ENCODE measurements at places on chromosomes 1 and 21.

- DNase-seq, result no peak
Observed at GRCh38 chr1:67977756-67978155, 72.7 kb downstream of the DIRAS3 start.

DNA sequence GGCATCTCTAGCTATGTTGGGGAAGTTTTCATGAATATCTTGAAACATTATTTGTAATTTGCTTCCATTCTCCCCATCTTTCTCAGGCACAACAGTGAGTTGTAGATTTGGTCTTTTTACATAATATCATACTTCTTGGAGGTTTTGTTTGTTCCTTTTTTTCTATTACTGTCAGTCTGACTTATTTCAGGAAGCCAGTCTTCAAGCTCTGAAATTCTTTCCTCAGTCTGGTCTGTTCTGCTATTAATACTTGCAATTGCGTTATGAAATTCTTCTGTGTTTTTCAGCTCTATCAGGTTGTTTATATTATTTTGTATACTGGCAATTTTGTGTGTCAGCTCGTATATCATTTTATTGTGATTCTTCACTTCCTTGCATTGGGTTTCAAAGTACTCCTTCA lies 424.6 kb upstream of the PTBP2 start:
- DNase-seq, result no peak

DNA sequence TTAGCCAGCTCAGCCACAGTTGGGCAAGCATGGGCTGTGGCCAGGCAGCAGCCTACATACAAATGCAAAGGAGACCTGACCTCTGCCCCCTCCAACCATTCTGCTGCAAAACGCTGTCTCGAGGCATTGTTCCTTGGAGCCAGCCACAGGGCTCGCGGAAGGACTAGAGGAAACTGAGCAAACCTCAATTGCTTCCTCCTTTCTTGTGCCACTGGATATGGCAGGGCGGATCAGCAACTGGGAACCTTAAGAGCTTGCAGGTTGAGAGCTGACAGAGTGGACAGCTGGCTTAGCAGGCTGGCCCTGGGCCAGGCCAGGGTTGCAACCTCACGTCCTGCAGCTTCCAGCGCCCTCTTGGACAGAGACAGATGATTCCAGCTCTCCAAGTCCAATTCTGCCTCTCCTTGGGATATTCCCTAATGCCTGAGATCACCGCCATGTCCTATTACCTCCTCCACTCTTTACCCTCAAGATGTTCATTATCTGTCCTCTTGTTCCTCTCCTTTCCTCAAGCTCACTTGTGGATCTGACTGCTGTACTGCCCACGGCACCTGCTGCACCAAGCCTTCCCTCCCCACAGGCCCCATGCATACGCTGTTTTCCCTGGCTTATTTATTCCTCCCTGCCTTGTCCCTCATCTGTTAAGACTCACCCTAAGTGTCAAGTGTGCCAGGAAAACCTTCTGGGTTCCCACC lies 67.5 kb downstream of the SDC3 start:
- DNase-seq, result peak; percentile 29

GRCh38 chr21:45937721-45938452 lies 43.7 kb upstream of the COL6A1 start:
- no peak for DNase-seq

DNA sequence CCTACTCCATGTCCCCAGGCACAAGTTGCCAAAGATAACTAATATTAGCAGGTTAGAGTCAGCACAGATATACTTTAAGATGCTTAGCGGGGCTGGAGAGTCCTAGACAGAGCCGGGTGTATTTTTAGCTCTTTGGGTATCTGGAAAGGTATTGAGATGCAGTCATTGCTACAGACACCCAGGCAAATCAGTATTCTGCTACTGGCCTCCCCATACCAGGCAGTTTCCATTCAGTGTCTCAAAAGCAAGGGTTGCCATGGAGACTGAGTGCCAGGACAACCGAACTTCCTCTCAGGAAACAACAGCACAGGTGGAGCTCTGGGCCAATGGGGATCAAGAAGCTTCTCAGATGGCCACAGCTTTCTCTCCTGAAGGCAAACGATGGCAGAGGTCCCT lies 45.3 kb downstream of the KCNC4 start:
- DNase-seq, result peak; percentile 37

DNA sequence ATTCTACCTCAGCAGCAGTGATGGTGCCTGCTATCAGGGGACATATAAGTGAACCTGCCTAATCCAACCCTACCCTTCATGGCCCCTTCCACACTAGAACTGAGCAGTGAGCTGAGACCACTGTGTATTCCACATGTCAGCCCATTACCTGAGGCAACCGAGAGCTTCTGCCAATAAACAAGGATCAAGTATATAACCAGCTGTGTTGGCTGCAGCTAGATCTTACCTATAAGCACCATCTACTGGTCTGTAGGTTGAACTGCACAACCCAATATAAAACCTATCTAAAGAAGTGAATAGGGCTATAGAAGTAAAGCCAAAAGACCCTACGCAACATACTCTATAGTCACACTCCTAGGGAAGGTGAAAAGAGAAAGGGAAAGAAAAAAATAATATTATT lies 376.9 kb downstream of the HHIPL2 start:
- DNase-seq, result peak; percentile 52

- DNase-seq, result no peak
Observed at GRCh38 chr1:226203240-226203639, 16.7 kb upstream of the ACBD3 start.

GRCh38 chr1:5913876-5914275 lies 78.3 kb downstream of the NPHP4 start:
- no peak for DNase-seq

- no peak for DNase-seq
Observed at GRCh38 chr1:173315296-173315695, 108.2 kb upstream of the TNFSF4 start.

- no peak for DNase-seq
Observed at GRCh38 chr1:42945164-42945563, 13.5 kb downstream of the SLC2A1 start.

DNA sequence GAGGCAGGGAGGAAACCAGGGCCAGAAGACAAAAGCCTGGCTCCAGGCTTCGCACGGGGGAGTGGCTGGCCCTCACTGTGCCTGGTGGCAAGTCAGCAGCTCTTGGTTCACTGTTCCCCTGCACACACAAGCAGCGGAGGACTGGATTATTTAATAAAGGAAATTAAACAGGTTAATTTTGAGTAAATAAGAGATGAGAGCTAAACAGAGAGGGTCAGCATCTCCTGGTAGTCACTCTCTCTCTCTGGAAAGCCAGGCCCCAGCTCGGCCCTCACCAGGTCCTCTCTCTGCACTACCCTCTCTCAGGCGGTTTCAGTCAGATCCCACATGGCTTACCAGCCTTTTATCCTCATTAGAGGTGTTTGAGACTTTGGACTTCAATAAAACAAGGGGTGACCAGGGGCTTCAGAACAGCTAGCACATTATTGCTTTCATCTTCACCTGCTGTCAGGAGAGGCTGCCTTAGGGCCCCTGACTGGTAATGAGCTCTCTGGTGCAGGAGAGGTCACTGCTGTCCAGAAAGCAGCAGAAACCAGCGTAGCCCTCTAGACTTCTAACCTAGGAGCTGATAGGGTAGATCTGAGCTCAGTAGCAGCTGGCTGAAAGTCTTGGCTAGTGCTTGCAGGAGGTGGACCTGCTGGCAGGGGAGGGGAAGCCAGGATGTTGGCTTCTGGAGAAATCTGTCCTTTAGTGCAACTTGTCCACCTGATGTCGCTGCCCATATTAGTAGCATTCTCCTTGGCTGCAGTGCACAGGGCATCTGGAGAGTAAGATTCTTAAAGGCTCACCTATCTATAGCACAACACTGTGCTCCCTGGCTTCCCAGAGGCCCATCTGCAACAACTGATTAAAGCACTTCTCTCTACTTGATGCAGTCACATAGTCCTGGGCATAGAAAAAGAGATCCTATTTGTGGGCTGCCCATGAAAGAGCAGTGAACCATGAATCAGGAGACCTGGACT lies 45.9 kb downstream of the SYT6 start:
- DNase-seq, result no peak

GRCh38 chr1:70685300-70686286 lies 274.5 kb downstream of the CTH start:
- DNase-seq, result peak; percentile 49

DNA sequence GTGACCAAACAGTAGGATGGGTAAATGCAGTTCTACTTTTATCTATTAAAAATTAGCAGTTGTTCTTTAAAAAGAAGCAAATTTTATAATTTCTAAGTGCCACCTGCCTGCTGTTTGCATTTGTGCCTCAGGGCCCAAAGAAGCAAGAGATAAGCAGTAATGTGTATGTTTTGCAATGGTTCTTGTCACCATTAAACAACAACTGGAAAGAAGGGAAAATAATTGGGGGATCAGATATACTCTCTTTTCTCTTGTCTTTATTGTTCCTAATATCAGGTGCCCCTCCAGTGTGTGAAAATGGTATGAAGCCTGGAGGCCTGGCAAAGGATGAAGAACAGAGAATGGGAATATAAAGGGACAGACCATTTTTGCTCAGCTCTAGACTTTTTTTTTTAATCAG lies 9.6 kb downstream of the B3GALT2 start:
- no peak for DNase-seq

Measured in DMS153 (cell line).